ENCODE measurements at places on chromosomes 6 and 20.

GRCh38 chr20:14214046-14214445 lies 123.4 kb downstream of the FLRT3 start:
- DNase-seq: no peak

GRCh38 chr6:36104836-36105235 lies 25.5 kb upstream of the MAPK13 start:
- DNase-seq: no peak

GRCh38 chr6:134517145-134517658 lies 199.3 kb upstream of the SGK1 start:
- no peak for DNase-seq

DNA sequence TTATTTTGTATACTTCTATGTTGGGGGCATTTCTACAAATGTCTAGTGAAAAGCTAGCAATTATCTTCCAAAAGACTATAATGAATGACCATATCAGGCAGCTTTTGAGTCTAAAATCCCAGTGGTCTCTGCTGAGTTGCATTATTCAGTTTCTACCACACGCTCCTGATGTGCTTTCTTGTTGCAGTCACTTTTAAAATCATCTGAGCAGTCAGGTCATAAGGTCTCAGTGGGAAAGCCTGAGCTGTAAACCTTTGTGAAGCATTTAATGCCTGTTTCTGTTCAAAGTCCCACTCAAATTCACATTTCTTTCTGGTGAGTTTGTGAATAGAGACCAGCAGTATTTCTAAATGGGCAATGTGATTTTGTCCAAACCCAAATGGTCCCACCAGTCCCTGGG lies 1681.5 kb downstream of the HACE1 start:
- DNase-seq: no peak

- DNase-seq: no peak
Observed at GRCh38 chr6:128305976-128306375, 214.4 kb downstream of the PTPRK start.

GRCh38 chr6:105432797-105433196 lies 29.9 kb upstream of the PREP start:
- no peak for DNase-seq

- no peak for DNase-seq
Observed at GRCh38 chr6:46044881-46045617, 29.4 kb upstream of the CLIC5 start.

GRCh38 chr6:85678026-85678601 lies 35.4 kb upstream of the SYNCRIP start:
- no peak for DNase-seq

- DNase-seq: no peak
Observed at GRCh38 chr6:15897063-15897876, 231.6 kb upstream of the MYLIP start.

DNA sequence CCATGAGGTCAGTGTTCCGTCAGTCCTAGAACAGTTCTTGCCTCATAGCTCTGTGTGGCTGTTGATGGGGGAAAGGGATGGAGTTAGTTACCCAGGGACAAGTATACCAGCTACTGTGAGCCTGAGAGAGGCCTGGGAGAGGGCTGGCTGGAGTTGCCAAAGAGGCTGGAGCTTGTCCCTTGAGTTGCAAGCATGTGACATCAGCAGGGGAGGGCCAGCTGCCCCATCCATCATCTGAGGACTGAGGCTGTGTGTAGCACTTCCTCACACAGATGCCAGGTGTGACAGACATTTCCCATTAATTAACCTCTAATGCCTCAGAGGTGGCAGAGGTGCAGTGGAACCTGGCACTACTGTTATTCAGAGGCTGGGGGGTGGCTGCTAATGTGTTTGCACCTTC lies 131.6 kb downstream of the PHACTR3 start:
- no peak for DNase-seq

DNA sequence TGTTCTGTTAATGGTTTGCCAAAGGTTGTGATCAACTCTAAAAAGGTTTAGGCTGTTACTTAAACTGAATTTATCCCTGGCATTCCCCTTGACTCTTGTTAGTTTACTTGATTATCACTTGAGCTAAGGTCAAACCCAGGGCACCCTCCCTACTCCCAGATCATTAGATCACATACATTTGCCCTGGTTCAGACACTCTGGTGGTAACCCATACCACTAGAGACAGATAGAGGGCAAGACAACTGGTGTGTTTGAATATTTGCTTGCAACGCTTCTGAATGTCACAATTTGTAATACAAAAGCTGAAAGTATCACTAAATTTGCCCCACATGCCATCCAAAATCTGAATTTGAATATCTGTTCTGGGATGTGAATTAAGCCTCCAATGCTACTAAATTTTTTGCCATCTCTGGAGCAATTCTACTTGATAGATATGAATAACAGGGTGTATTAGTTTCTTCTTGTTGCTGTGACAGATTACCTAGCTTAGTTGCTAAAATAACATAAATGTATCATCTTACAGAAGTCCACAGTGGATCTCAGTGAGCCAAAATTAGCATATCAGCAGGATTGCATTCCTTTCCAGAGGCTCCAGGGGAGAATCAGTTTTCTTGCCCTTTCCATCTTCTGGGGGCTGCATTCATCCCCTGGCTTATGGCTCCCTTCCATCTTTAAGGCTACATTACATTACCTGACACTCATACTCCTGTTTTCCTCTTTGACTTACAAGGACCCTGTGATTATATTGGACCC lies 45.4 kb downstream of the FIG4 start:
- no peak for DNase-seq

DNA sequence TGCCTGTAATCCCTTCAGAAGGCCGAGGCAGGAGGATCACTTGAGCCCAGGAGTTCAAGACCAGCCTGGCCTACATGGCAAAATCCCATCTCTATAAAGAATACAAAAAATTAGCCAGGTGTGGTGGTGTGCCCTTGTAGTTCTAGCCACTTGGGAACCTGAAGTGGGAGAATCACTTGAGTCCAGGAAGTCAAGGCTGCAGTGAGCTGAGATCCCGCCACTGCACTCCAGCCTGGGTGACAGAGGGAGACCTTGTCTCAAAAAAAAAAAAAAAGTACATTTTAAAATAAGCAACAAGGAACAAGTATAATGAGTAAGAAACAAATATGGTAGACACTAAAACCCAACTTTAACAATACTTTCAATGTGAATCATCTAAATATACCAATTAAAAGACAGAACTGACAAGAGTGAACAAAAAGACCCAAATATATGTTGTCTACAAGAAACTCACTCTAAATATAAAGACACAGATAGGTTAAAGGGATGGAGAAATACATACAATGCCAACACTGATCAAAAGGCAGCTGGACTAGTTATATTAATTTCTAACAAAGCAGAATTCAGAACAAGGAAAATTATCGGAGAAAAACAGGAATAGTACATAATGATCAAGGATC lies 37.7 kb downstream of the RANBP9 start:
- DNase-seq: no peak

DNA sequence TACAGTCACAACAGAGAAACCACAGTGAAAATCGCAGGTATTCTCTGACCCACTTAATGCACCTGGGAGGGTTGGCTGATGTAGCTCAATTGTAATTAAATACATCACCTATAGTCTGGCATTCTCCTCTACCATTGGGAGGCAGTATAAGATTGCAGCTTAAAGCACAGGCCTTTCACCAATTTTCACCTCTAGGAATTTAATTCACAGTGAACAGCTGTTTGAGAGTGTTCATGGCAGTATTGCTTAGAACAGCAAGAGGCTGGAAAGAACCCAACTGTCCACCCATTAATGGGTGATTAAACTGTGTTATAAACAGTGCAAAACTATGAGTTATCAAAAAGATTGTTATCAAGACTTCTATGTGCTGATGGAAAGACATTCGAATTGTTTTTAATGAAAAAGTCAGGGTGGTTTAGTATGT lies 2.0 kb downstream of the EDEM2 start:
- no peak for DNase-seq

DNA sequence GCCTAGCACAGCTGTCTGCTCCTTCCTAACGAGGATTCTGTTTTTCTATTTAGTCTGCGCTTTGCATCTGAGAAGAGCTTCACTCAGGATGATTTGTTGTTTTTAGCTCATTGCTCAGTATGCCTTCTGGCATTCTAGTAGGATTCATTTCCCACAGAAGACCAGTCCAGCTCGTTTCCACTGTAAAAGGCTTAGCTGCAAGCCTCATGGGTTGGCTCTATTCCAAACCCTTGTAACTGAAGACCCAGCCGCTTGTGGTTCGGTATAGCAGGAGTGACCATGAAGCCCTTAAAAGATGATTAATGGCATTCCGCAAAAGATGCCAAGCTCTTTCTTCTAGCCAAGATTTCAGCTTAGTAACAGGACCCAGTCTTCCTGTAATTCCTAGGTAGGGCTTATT lies 7.2 kb downstream of the ADGRF1 start:
- DNase-seq: no peak

- DNase-seq: no peak
Observed at GRCh38 chr20:20492521-20493332, 124.8 kb downstream of the INSM1 start.

GRCh38 chr6:68468244-68468884 lies 166.7 kb upstream of the ADGRB3 start:
- peak; percentile 8 for DNase-seq

GRCh38 chr20:40637176-40637575 lies 51.9 kb downstream of the MAFB start:
- no peak for DNase-seq

DNA sequence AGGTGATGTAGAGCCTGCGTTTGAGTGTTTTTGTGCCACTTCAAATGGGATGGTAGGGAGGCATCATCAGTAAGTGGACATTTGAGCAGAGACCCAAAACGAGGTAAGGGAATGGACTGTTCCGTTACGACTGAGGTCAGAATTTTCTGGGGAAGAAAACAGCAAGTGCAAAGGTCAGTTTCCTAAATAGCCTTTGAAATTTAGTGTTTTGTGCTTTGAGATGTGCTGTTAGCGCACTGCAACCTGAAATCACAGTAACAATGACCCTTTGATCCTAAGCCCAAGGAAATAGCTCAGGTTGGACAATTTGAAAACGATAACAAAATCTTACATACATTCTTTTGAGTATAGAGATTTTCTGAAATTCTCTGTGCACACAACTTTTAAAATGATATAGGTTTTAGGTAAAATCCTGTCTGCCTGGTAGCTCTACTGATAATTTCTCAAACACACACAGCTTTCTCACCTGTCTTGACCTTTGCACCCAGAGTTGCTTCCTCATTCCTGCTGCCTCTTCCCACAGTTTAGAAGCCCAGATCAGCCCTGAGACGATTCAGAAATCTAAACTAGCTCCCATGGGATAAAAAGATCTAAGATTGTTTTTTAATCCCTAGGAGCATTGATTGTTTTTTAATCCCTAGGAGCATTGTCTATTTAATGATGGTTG lies 22.1 kb downstream of the DCBLD1 start:
- DNase-seq: no peak

Data from CMK (cell line).